ENCODE measurements at places on chromosomes 3 and 15.
A peak's percentile ranks its signal among the peaks of the same experiment; 100 is the strongest.

DNA sequence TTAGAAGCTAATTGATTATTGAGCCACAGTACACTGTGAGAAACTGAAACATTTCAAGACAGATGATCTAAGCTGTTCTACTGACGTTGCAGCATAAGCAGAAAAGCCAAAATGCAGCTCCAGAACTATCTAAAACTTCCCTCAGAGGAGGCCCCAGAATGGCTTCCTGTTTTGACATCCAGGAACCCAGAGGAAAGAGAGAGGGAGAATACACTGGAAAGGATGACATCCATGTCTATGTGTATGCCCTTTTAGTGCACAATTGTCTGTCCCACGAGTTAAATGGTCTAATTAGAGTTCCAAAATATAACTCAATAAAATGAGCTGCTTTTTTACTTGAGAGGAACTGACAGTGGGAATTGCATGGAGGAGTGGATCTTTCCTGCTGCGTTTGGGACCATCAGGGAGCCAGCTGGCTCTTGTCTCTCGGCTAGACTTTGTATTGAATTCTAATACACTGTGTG lies 688.1 kb downstream of the ZNF385D start:
- no peak for DNase-seq

DNA sequence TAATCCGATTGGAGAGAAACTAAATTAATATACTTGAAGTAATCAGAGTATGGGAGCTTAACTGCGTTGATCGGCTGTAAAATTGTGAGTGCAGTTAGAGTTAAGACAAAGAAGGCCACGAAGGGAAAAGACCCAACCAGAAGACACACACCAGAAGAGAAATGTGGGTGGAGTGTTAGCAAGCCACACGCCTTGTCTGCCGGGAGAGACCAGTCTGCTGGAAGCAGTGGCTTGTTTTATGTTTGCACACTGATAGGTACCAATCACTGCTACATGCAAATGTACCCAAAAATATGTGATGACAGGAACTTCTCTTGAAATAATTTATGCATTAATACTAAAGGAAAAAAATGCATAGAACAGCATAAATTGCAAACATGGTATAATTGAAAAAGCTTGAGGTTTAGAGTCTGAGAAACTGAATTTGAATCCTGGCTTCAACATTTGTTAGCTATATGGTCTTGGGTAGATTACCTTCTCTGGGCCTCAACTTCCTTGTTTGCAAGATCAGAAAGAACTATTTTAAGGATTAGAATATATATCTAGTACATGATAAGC lies 23.1 kb downstream of the EEFSEC start:
- no peak for DNase-seq

DNA sequence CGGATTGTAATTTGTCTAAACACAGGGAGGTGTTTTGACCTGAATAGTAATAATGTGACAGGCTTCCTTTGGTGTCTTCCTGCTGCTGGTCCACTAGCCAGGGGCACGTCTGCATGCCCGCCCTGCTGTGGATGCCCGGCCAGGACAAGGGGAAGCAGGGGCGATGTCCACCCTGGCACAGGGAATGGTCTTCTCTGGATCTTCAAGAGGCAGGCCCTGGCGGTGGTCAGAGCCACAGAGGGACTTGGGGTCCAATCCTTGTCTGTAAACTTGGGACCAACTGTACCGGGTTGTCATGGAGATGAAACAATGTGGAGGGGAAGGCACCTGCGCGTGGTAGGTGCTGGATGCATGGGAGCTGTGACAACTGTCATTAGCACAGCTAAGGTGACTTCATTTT lies 134.1 kb downstream of the RPLP1 start:
- DNase-seq, result no peak

GRCh38 chr3:47996440-47996839 lies 19.8 kb downstream of the MAP4 start:
- DNase-seq, result no peak

GRCh38 chr15:100842756-100843730 lies 36.6 kb upstream of the ALDH1A3 start:
- DNase-seq, result no peak

- no peak for DNase-seq
Measured at GRCh38 chr3:71201939-71202338, 381.6 kb downstream of the FOXP1 start.

DNA sequence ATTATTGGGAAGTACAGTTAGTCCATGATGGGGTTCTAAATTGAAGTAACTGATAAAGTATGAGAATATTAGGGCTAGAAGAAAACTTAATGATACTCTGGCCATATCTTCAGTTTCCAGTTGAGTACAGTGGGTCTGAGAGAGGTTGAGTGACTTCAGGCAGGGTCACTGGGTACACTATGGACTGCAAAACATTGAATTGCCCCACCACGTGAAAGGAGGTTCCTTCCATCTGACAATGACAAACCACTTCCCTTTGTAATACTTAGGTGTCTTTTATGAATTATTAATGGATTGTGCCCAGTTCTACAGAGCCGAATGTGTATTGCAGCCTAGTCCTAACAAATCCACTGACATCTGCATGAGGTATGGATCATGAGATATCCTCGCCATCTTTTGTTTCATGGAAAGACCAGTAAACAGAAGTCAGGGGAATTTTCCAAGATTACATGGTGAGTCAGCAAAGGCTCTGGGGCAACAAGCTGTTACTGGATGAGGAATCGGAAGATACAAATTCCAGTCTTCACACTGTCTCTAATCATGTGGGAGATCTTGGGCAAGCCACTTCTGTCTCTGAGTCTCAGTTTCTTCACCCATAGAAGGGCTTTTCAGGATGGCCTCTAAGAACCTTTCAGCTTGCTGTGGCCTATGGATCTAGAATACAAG lies 66.5 kb upstream of the BCL6 start:
- DNase-seq, result no peak

DNA sequence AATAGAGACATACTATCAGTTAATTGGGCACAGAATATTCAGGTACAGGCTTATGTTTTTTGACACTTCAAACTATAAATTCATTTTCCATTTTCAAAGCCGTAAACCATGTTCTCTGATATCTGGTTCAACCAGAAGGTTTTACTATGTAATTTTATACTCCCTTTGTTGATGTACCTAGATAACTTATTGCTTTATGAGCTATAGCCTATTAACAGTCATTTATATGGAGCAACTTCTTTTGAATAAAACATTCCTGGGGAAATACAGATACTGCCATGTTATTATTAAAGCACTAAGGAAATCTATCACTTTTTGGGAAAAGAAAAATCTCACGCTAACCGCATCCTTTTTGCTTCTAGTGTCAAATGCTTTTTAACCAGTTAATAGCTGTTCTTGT lies 505.6 kb downstream of the PYDC2 start:
- no peak for DNase-seq

DNA sequence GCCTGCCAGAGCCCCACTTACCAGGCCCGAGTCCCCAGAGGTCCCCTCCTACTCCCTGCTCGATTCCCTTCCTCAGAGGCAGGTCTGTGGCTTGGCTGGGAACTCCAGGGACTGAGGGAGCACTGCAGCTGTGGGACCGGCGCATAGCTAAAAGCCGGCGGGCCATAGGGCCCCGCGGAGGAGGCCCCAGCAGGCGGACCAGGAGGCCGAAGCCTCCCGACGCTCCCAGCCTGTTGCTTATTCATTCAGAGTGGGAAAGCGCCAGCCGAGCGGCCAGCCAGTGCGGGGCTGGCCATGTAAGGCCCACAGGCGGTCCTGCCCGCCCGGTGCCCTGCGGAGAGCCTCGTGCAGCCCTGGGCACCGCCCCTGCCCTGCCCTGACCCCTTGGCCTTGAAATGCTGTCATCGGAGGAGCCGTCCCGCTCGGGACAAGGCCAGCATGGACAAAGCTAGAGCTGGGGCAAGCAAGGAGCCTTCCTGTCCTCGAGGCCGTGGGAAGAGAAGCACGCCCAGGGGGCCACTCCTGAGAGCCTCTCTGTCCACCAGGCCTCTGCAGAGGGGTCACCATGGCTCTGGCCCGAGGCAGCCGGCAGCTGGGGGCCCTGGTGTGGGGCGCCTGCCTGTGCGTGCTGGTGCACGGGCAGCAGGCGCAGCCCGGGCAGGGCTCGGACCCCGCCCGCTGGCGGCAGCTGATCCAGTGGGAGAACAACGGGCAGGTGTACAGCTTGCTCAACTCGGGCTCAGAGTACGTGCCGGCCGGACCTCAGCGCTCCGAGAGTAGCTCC lies at the start of gene LOXL1:
Gene LOXL1 (plus strand): TSS at position 244 of the 784 bp plus-strand sequence. CDS start 322 bp downstream, at position 566.
- DNase-seq, result no peak

DNA sequence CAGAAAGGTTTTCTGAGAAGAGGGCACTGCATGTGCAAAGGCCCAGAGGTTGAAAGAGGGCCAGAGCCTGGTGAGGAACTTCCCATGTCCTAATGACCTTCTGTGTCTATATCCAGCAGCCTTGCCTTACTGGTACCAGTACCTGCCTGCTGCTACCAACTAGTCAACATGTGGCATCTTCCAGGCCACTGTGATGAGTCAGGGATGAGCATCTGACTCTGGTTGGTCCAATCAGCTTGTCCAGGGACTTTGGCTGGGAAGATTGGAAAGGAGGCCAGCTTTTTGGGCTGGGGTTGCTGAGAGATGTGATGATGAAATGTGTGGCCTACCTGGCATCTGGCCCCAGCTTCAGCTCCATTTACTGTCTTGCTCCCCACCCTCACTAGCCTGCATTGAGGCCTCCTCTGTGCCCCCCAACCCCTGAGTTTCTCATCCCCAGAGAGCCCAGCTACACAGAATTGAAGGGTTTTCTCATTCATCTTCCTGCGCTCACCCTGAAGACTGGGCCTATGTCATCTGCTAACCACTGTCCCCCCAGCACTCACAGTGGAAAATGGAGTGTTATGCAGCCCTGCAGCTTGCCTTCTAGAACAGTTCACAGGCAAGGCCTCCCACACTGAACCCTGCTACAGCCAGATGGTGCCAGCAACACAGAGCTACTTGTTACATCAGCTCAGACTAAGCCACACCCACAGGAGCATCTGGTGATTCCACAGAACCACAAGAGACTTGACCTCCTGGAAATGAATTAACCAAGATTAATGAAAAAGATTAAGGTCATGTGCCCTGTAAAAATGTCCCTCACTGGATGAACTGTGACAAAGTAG lies 1.3 kb upstream of the TWF2 start:
- no peak for DNase-seq

DNA sequence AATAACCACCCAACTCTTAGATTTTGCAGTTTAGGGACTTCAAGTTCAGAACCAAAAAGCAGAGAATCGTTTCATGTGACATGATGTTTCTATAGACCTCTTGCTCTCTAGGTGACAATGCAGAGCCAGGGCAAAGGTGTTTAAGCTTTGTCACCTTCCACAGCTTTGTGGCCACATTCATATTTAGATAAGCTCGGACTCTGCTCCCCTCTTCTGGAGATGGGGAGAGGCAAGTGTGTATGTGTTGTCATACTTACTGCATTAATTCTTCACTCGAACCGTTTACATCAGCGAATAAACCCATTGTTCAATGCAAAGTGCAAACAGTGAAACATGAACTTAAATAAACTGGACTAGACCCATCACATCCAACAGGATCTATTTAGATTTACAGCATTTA lies 33.2 kb downstream of the ST3GAL6 start:
- no peak for DNase-seq

GRCh38 chr3:134340362-134340981 lies 33.8 kb downstream of the AMOTL2 start:
- DNase-seq, result no peak

GRCh38 chr3:16433701-16434151 lies 79.8 kb downstream of the RFTN1 start:
- DNase-seq, result no peak

GRCh38 chr3:153032891-153033290 lies 129.1 kb upstream of the RAP2B start:
- DNase-seq, result no peak

DNA sequence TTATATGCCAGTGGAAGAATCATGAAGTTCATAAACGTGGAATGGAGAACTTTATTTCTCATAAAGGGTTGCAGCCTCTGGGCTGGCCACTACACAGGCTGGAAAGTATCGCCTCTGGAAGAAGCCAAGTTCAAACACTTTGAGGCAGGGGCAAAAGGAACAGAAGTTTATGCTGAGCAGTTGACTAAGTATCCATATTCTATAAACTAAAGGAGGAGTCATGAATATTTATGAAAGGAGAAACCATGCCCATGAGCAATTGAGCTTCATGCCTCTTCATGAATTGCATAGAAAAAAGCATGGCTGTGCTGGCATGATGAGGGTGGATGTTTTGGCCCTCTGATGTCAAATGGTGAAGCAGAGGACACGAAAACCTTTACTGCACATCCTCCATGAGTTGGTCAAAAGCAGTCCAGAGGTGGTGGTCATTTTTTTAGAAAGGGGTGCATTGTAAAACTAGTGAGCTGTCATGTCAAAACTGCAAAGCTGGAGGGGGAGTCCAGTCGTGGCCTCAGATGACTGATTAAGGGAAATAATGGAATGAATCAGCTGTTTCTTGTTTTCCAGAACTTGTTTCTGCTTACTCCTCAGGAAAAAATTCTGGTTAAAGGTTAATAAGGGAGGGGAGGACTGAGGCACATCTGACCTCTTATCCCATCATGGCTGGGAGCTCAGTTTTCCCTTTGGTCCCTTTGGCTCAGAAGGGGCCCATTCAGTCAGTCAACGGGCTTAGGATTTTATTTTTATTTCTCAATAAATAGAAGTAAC lies 276.7 kb downstream of the CHL1 start:
- no peak for DNase-seq

- DNase-seq, result no peak
Measured at GRCh38 chr3:69787436-69788168, 48.3 kb downstream of the MITF start.

DNA sequence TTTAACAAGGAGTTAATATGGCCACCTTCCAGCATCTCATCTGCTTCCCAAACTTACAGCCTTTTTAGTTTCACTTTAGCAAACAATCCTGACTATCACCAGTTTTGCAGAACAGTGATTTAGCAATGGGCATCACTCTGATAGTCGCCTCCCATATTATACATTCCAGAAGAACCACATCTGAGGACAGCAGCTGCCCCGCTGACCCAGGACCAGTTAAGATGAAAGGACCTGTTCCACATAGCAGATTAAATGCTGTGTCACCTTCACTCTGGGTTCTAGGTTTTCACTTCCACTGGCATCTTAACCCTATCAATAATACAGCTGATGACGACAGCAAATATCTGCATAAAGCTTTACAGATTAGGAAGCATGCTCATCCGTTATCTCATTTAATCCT lies 99.8 kb downstream of the TRIM69 start:
- DNase-seq, result no peak

- peak; percentile 52 for DNase-seq
Measured at GRCh38 chr3:72738752-72739530, 109.3 kb downstream of the SHQ1 start.

- peak; percentile 59 for DNase-seq
Measured at GRCh38 chr15:70488002-70488605, 275.3 kb downstream of the UACA start.

Measured in activated CD4-positive, alpha-beta T cell treated with anti-CD3 and anti-CD28 coated beads, Interleukin-2, amount 50 U/mL, for 24 hours (primary cell).